NCI-H2081 (cell line): ENCODE measurements at places on chromosomes 7 and 10.

- DNase-seq: no peak
Observed at GRCh38 chr7:113099284-113099919, 12.8 kb upstream of the GPR85 start.

DNA sequence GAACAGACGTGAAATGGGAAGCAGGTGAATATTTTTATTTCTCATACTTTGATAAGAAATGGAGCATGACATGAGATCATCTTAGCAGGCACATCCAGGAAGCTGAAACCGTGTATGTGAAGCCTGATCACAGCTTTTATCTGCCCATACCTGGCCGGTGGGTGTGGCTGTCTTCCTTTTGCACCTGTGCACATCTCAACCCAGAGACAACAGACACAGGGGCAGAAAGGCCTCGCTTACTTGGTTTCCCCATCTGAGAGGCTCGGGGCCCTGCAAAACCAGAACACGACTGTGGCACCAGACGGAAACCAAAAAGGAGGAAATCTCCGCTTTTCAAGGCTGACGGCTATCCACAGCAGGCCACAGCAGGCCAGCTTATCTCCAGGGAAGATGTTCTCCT is 116.4 kb downstream of the TCERG1L start:
- no peak for DNase-seq

- DNase-seq: no peak
Observed at GRCh38 chr7:158475036-158475678, 112.5 kb downstream of the PTPRN2 start.

- DNase-seq: no peak
Observed at GRCh38 chr7:123039269-123039668, 43.8 kb upstream of the TAS2R16 start.

DNA sequence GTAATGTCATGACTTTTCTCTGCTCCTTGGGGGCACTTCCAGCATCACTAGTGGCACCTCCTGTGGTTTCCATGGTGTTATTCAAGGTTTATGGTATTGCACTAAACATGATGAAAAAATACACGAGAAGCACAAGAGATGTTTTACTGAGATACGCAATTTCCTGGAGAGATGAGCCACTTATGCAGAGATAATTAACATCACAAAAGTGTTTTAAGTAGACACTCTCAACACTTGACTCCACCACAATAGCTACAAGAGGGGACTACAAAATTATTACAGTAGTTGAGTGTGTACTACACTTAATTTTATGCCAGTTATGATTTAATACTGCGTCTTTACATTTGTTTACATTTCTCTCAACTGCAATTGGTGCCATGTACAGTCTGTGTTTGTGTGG is 906.7 kb downstream of the DNAJB9 start:
- DNase-seq: no peak

GRCh38 chr10:7657552-7657951 is 9.2 kb downstream of the ITIH5 start:
- no peak for DNase-seq

DNA sequence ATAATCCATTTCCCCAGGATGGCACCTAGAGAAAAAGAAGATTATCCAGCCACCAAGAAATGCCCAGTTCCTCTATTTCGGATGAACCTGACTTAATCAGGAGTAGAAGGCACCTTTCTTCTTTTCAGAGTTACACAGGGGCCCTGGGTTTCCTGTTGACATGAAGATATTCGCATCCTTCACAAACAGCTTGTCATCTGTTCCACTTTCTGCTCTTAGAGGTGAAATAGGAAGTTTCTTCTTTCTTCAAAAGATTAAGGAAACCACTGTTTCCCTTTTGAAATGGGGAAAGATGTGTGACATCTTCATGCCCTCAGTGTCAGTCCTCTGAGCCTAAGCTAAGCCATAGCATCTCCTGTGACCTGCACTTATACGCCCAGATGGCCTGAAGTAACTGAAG is 39.1 kb upstream of the RAB18 start:
- no peak for DNase-seq

DNA sequence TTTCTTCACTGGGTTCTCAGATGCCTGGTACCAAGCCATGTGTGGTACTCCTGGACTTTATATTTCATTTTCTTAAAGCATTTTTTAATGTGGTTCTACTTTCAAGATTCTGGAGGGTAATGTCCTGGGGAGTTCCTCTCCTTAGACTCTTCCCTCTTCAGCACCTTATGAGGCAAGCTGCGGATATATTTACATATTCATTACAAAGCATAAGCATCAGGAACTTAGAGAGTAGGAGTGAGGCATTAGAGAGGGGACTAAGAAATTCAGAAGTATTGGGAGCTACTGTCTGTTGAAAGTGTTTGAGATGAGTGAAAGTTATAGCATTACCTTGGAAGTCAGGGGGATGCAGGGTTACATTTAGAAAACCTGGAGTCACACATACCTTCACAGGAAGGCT is 20.8 kb downstream of the AUTS2 start:
- no peak for DNase-seq

DNA sequence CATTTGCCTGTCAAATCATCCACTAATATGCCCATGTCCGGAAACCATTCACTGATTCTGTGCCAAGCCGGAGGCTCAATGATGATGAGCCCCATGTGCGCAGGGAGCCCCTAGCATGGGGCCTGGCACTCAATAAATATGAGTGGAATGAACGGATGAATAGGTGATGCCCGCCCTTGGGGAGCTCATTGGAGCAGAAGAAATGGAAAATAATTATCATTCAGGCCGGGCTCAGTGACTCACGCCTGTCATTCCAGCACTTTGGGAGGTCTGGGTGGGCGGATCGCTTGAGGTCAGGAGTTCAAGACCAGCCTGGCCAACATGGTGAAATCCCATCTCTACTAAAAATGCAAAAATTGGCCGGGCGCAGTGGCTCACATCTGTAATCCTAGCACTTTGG is 11.0 kb downstream of the RHBDD2 start:
- no peak for DNase-seq

DNA sequence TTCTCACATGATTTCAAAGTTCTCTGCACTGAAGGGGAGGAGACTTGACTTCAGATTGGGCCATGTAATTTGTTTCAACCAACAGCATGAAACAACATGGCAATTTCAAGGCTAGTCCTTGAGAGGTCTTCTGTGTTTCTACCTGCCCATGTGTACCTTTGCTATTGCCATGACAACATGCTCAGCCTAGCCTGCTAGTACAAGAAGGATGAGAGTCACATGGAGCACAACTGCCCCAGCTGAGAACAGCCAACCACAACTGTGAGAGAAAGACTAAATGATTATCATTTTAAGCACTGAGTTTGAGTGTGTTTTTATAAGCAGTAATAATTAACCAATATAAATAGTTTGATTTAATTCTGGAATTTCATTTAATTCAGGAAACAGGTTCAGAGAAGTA is 41.9 kb downstream of the ANKMY2 start:
- DNase-seq: no peak

- no peak for DNase-seq
Observed at GRCh38 chr10:127080317-127080716, 116.1 kb downstream of the INSYN2A start.

GRCh38 chr7:131827421-131827820 is 271.0 kb upstream of the PODXL start:
- DNase-seq: no peak

DNA sequence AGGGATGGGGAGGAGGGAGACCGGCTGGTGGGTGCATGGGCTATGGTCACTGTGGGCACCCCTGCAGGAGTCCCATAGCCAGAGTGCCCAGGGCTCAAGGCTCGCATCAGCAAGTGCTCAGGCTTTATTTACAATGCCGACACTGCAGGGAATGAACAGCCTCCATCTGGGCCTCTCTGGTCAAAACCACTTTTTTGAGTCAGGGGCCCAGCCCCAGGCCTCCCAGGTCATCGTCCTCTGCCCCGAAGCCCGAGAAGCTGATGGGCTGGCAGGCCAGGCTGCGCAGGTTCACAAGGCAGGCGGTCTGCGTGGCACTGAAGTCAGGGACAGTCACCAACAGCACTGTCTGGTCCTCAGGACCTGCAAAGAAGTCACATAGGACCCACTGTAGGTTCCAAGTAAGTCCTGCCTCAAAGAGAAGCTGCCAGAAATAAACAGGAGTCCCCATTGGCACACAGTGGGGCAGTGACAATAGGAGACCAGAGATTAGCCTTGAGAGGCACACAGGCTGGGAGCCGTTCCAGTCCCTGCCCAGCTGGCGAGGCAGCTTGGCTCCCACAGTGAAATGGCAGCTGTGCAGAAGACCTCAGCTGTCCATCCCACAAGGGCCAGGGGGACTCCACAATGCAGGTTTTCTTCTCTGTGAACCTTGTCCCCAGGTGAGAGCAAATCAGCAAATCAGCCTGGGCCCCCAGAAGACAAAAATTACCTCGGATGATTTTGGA is 8.6 kb downstream of the POLD2 start:
- no peak for DNase-seq

DNA sequence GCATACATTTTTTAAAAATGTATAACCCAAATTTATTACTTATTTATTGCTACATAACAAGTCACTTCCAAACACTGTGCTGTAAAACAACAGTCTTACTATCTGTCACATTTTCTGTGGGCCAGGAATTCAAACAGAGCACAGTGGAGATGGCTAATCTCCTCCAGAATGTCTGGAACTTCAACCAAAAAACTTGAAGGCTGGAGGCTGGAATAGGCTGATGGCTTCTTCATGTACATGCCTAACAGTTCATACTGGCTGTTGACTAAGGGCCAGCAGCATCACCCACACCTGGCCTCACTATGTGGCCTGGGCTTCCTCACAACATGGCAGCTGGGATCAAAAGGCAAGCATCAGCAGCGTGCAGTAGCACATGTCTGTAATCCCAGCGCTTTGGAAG is 92.4 kb upstream of the KMT2E start:
- DNase-seq: no peak

GRCh38 chr7:99141841-99142726 is 1.8 kb downstream of the SMURF1 start:
- no peak for DNase-seq

GRCh38 chr10:128541926-128542475 is 415.8 kb upstream of the MKI67 start:
- DNase-seq: no peak

DNA sequence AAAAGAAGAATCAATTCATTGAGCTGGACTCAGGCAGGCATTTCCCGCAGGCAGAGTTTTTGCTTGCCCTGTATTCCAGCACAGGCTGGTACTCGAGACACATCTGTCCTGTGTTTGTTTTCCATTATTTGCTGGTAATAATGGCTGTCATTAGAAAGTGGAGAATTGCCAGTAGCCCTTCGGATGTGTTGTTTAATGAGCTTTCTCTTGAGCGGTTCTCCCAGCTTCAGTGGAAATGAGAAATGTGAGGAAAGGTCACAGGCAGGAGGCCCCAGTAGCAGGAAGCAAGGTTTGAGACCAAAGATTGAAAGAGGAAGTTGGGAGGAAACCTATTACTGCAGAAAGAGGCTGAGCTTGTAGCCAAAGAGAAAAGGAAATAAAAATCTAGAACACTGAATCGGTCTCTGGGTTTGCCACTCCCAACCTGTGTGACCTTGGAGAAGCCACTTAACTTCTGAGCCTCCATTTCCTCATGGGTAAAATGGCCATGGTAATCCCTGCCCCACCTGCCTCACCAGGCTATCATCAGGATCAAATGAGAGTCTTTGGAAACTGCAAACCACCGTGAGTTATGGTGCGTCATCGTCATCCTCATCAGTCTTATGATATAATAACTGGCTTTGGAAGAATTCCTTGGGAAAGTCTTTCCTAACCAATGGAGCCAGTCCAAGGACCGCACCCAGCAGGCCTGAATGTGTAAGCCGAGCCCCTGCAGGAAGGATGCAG is 67.7 kb downstream of the TACR2 start:
- peak; percentile 47 for DNase-seq

- DNase-seq: no peak
Observed at GRCh38 chr10:62842983-62843382, 26.8 kb upstream of the EGR2 start.

- no peak for DNase-seq
Observed at GRCh38 chr7:71238581-71239295, 106.8 kb downstream of the GALNT17 start.

DNA sequence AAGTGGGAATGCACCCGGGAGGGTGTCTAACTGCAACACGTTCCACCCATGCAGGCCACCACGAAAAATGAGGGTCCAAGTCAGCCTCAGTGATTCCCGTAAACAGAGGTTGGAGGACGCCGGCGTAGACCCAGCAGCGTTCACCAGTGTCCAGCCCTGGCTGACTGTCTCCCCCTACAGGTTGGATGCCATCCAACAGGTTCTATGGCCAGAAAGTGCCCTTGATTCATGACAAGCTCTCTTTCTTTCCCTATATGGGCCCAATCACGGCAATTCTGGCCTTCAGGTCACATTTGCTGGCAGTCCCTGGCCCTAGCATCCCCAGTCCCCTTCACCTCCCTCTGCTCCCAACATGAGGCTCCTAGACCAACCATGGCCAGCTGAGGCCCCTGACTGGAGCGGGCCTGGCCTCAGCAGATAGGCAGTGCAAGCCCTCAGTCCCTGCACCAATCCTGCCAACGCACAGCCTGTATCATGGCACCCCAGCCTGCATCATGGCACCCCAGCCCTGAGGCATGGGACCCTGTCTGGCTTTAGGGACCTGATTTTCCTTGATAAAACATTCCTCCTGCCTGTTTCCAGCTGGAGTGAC is 227.4 kb downstream of the GRID1 start:
- DNase-seq: no peak

GRCh38 chr7:44616545-44616944 is 10.1 kb downstream of the OGDH start:
- no peak for DNase-seq

- DNase-seq: no peak
Observed at GRCh38 chr7:1666823-1667565, 3.1 kb upstream of the ELFN1 start.

- DNase-seq: no peak
Observed at GRCh38 chr7:107811934-107812333, 8.9 kb upstream of the SLC26A3 start.

DNA sequence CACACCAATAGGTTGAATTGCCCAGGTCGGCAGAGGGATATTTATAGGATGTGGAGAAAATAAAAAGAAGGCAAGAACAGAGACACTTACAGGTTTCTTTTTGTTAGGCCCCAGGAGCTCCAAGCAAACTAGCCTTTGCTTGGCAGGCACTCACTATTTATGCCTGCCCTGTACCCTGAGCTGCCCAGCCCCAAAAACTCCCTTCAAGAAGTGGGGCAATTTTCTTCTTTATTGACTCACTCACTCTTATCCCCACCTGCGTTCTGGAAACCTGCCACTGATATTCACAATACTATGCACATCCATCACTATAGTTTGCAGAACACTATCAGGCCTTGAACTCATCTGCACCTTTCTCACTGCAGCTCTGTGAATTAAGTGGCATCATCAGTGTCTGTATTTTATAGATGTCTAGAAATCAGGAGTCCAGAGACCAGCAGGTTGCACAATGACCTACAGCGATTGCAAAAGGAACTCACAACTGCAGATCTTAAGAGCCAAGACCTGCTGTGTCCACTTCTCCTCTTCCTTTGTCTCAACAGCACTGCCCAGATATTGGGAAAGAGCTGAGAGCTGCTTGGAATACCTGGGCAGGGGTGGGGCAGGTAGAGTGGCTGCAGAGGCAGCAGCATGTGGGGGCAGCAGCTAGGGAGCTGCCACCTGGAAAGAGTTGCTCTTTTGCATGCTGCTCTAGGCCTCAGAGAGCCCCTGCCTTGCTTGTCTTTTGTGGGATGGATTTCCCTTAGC is at the start of gene SFTPD:
Gene SFTPD (minus strand): TSS at position 130 of the 747 bp plus-strand sequence. CDS start 2,446 bp downstream, outside the sequence.
- DNase-seq: no peak
